ENCODE measurements at places on chromosomes 13 and 19.

- H3K4me1 ChIP-seq: peaks cover 4% of the 10 kb centered on the region
- H3K27ac ChIP-seq: peak within 1 kb of the TSS; percentile 98
- DNase-seq: peak; percentile 88
- H3K4me3 ChIP-seq: peak within 1 kb of the TSS; percentile 99
- H3K36me3 ChIP-seq: peaks cover 29% of the 10 kb centered on the region
- H3K27me3 ChIP-seq: no peaks in the 10 kb centered on the region
These were observed at the start of gene ZNF493 for GRCh38 chr19:21396893-21397572. TSS of gene ZNF493 (plus strand) at chr19:21397133. CDS start at chr19:21397238, 105 bp downstream.

GRCh38 chr13:59176775-59177174 is 987.0 kb downstream of the DIAPH3 start:
- no peak for DNase-seq
- no peaks in the 10 kb centered on the region for H3K27me3 ChIP-seq
- H3K4me3 ChIP-seq: no peak overlapping the region
- H3K27ac ChIP-seq: no peak overlapping the region

DNA sequence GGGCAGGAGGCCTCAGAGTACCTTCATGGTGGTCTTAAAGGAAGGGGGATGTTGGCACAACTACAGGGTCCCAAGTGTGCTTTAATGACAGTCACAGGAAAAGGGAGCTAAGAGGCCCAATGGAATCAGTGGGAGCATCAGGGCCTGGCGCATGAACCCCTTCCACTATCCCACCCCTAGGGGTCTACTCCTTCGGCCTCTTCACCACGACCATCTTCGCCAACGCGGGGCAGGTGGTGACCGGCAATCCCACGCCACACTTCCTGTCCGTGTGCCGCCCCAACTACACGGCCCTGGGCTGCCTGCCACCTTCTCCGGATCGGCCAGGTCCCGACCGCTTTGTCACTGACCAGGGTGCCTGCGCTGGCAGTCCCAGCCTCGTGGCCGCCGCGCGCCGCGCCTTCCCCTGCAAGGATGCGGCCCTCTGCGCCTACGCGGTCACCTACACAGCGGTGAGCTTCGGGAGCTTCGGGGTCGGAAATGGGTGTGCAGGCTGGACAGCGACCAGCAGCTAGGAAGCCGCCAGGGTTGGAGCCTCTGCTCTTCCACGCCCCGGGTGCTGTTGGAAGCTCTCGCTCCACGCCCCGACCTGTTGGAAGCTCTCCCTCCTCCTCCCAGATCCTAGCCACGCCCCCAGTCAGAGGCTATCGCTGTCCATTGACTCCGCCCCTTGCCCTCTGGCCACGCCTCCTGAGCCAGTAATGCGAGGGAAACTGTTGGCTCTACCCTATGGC is 6.0 kb downstream of the PLPPR2 start:
- peak overlapping the region; percentile 78 for H3K4me3 ChIP-seq
- H3K4me1 ChIP-seq: peaks cover 6% of the 10 kb centered on the region
- no peaks in the 10 kb centered on the region for H3K36me3 ChIP-seq
- DNase-seq: no peak

- H3K4me3 ChIP-seq: no peak overlapping the region
- no peak overlapping the region for H3K27ac ChIP-seq
- H3K36me3 ChIP-seq: no peaks in the 10 kb centered on the region
These were observed 117.7 kb upstream of the ZNF507 start for GRCh38 chr19:32227561-32228165.

DNA sequence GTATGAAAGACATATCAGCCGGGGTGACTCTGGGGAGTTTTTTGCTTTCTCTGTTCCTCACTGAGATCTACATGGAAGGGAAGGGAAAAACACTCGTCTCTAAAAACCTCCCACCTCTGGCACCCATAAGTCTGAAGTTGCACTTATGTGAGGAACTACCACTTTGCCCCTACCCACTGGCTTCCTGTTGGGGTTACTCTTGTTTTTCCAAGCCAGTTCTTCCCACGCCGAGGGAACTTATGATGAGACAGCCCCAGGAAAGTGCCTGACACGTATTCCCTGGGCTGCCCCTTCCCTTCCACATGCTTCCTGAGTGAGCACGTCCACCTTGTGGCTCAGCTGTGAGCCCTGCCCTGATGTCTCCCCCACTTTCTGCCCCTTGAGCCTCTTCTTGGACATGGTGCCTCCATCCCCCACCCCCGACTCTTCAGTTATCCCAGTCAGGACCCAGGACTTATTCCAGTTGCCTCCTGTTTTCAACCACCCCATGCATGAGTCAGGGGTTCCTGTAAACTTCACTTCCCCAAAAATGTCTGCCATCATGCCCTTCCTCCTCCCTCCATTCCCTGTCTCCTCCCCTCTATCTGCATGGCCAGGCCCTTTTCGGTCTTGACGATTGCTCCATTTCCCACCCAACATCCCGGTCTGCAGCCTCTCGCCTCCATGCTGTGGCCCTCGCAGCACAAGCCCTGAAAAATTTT is 5.1 kb upstream of the SIGLEC7 start:
- H3K4me1 ChIP-seq: no peaks in the 10 kb centered on the region
- H3K27ac ChIP-seq: no peak overlapping the region
- peaks cover 45% of the 10 kb centered on the region for H3K27me3 ChIP-seq
- H3K4me3 ChIP-seq: no peak overlapping the region
- no peak for DNase-seq

GRCh38 chr13:50309318-50309717 is 294.1 kb downstream of the KCNRG start:
- no peaks in the 10 kb centered on the region for H3K36me3 ChIP-seq
- H3K27ac ChIP-seq: no peak overlapping the region
- no peak overlapping the region for H3K4me3 ChIP-seq
- peaks cover 11% of the 10 kb centered on the region for H3K4me1 ChIP-seq
- H3K27me3 ChIP-seq: no peaks in the 10 kb centered on the region

DNA sequence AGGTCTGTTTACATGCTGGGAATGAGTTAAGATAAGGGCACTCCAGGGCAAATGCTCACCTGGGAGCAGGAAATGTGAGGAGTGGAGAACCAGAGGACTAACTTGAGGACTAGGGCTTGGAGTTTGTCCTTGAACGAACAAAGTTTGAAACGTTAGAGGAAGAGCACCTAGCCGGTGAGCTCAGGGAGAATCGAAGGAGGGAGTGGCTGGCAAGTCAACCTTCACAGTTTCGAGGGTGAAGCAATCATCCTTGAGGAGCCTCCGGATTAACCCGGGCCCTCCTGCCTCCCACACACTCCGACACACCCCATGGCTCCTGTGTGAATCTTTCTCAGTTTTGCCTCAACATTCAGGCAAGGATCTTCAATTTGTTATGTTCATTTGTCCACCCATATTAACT is 58.6 kb downstream of the LMO7 start:
- peaks cover 33% of the 10 kb centered on the region for H3K4me1 ChIP-seq
- H3K27me3 ChIP-seq: no peaks in the 10 kb centered on the region
- H3K36me3 ChIP-seq: no peaks in the 10 kb centered on the region
- no peak for DNase-seq
- peak overlapping the region; percentile 50 for H3K27ac ChIP-seq

DNA sequence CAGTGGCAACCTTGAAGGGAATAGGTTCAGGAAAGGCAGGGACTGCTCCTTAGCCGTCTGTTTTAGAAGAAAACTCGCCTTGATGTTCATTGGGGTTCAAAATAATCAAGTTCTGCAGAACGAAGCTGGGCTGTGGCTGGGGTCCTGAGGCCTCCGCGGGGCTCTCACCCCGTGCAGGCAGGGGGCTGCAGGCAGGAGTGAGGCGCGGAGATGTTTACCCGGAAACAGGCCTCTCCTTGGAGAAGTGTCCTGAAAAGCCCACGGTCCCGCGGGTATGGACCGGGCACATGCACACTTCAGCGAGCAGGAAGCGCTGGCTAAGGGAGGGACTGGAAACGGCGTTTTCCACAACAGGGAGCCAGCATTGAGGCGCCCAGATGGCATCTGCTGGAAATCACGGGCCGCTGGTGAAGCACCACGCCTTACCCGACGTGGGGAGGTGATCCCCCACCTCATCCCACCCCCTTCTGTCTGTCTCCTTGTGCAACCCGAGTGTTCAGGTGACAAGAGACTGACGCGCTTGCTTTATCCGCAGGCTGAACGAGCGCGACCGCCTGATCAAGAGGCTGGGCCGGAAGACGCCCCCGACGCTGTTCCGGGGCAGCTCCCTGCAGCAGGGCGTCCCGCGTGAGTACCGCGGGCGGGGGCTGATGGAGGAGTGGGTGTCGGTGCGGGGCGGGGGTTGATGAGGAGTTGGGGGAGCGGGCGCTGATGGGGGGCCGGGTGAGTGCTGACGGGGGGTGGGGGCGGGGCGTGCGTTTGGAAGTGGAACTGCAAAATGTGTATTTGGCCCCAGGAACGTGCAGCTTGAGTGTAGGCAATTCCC is 39.6 kb downstream of the SHISA2 start:
- no peaks in the 10 kb centered on the region for H3K36me3 ChIP-seq
- H3K27me3 ChIP-seq: no peaks in the 10 kb centered on the region
- H3K4me1 ChIP-seq: peaks cover 6% of the 10 kb centered on the region
